ENCODE measurements at places on chromosomes 11 and 22.
A peak's percentile ranks its signal among the peaks of the same experiment; 100 is the strongest.

DNA sequence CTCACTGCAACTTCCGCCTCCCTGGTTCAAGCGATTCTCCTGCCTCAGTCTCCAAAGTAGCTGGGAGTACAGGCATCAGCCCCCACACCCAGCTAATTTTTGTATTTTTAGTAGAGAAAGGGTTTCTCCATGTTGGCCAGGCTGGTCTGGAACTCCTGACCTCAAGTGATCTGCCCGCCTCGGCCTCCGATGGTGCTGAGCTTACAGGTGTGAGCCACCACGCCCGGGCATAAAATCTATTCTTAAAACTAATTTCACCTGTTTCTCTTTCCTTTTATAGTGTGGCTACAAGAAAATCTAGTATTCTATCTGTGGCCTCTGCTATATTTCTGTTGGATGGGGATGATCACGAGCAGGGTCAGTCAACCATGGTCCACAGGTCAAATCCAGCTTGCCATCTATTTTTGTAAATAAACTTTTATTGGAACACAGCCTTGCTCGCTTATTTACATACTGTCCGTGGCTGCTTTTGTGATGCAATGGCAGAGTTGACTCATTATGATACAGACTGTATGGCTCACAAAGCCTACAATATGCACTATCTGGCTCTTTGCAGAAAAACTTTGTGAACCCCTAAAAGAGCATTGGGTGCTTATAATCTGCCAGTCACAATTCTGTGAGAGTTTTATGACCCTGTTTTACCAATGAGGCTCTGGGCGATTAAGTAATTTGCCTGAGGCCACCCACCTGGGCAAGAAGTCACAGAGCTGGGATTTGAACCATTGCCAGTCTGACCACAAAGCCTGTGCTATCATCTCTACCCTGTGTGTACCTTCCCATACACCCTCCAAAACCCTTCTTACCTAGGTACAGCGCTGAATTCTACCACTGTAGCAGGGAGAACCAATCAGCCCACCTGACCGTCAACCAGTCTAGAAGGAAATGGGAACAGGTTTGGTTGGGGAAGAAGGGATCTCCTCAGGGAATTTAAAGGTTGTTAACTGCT is 28.3 kb downstream of the SLC1A2 start:
- no peak for DNase-seq

- DNase-seq, result no peak
Observed at GRCh38 chr11:132075447-132075846, 705.0 kb downstream of the NTM start.

GRCh38 chr11:12187399-12187798 is 77.0 kb downstream of the MICAL2 start:
- DNase-seq, result no peak

DNA sequence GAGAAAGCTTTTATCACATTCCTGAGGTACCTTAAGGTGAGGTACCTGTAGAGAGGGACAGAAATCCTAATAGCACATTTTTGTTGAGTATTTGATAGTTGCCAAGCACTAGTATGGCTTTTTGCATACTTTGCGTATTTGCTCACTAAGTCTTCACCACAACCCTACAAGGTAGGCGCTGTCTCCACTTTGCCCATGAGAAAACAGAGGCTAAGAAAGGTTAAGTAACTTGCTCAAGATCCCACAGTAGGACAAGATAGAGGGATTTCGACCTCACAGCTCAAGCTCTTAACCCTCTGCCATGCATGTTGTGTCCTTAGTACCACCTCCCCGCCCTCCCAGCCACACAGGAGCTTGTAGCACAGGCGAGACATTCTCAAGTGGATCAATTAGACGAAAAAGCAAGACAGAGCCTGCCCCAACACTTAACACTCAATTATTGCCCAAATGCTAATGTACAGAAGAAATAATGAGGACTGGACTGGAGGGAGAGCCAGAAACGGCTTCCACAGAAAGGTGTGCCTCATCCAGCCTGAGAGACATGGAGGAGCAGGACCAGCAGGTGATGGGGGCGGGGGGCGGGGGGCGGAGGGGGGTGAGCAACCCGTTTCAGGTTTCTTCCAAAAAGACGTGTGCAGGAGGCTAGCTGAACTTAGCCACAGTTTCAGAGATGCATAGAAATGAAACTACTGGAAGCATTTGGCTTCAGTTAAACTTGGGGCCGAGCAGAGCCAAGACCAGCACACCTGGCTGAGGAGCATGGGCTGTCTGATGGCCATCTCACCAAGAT is 26.7 kb upstream of the CD44 start:
- DNase-seq, result no peak

DNA sequence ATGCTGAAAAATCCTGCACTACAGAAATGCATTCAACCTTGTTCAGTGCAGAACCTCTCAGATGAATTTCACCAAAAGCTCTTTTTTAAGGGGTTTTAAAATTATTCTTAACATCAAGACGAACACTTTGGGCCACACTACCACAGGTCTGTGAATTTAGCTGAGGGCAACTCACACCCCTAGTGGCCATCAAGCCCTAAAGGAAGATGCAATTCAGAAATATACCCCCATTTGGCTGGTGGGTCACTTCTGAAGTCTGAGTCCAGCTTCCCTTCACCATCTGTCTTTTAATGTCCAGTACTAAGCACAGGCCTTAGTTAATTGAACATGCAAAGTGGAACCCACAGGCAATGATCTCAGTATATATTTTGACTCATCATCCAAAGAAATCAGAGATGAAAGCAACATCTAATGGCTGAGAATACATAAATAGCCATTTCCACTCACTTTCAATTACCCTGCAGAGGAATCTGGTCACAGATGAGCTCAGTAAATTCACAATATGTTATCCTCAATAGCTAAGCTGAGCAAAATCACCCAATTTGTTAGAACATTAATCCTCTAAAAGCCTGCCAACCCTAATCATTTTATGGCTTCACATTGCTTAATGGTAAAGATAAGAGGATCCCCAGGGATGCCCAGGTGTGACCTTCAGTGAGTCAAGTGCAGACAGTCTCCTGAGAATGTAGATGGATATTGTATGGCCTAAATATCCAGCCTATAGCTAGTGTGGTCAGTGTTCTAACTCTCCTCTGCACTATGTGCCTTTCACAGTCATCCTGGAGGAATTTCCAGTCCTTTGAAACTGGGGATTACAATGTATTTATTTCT is 50.3 kb downstream of the FAM76B start:
- DNase-seq, result no peak

DNA sequence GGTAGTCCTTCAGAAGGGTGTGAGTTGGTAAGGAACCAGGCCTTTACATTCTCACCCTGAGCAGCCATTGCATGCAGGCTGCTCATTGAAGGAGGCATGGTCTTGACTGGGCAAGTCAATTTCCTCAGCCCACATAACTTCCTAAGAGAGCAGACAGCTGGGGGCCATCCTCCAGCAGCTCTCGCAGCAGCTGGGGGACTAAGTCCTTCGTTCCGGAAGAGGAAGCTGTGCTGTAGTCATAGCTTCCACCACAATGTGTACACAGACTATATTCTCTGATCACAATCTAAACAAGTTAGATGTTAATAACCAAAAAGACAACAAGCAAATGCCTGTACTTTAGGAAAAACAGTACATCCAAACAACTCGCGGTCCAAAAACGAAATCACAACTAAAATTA is 30.1 kb upstream of the MPPED1 start:
- DNase-seq, result no peak

DNA sequence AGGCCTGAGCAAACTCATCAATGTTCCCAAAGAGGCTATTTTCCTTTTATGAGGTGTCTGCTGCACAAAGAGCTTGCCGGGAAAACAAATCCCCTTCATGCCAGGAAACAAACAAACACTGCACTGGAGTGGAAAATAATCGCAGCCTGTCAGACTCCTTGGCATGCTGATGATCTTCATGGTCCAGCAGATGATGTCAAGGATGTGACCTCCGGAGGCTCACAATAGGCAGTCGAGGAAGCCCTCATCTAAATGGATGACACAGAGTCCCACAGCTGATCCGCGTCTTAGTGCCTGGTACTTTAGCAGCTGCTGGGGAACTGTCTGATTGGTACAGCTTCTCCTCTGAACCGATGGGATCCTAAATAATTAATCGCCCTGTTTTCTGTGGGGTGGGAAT is 187.6 kb downstream of the TENM4 start:
- no peak for DNase-seq

- DNase-seq, result no peak
Observed at GRCh38 chr11:69538854-69539253, 57.4 kb downstream of the LINC01488 start.

- no peak for DNase-seq
Observed at GRCh38 chr11:123474994-123475393, 44.9 kb downstream of the GRAMD1B start.

DNA sequence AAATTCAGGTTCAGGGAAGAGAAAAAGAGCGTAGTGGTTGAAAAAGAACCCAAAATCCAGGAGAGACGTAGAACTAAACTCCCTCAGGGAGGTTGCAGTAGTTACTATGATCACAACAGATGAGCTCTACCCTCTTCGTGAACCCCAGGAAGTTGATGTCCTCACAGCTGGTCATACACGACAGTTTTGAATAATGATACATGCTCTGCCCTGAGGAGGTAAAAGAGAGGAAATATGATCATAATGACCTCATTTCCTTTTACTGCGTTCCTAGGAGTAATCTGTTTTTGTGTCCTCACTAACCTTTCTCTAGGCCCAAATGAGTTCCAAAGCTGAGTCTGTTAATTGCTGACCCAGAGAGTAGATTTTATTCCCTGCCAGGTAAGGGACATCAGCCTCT is 1.3 kb downstream of the PATE2 start:
- peak; percentile 52 for DNase-seq

GRCh38 chr11:13940907-13941256 is 21.6 kb upstream of the SPON1 start:
- DNase-seq, result no peak

DNA sequence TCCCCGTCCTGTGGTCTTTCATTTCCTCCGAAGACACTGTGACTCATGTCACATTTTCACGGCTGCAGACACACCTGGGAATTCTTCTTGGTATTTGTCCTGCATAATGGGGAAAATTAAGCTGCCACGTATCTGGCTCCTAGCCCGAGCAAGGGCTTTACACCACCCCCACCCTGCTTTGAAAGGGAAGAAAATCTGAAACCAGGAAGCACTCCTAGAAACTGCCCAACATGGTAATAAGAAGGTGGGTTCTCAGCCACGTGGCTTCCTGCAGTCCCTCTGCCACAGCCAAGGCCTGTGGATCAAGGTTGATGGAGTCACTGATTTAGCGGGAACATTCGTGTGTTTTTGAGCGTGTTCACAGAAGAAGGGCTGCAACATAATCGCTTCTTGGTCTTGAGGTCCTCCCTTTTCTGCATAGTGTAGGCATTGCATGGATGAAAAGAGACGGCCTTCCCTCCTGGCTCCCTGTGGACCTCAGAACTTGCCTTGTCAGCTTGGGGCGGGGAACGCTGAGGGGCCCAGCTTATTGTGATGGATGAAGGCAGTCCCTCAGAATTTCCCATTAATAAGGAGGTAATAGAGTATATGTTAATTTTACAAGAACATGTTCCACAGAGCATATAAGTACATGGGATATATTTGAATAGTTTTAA is 292.0 kb downstream of the NTM start:
- no peak for DNase-seq

DNA sequence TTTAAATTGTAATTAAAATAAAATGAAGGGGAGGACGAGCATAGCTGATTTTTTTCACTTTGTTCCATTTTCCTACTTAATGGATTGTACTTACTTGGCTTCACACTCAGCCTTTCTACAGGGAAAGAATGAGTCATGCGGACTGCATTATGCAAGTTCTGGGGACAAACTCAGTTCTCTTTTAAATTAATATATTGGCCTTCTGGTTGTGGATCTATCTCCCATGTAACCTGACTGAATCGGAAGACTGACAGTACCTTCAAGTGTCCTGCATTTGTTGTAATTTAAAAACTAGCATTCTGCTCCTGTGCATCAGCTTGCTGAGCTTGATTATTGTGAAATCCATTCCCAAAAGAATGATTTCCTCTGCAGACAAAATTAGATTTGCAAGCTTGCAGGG is 12.2 kb downstream of the OR8D1 start:
- no peak for DNase-seq

DNA sequence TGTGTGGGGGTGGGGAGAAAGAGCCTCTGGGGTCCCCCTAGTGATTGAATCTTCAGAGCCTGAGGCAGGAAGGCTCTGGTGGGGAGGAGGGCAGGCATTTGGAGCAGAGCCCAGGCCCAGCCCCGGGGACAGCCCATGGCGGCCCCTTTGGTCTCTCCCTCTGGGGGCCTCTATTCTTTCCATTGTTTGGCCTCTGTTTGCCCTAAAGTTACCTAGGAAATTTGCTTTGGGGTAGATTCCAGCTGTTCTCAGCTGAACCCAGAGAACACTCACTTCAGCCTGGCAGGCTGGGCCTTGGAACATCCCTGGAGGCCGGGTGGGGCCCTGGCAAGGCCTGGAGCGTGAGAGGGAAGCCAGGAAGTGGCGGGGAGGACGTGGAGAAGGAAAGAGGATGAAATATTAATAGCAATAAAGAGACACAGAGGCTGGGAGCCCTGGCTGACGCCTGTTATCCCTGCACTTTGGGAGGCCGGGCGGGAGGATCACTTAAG is 22.9 kb upstream of the A4GALT start:
- no peak for DNase-seq

DNA sequence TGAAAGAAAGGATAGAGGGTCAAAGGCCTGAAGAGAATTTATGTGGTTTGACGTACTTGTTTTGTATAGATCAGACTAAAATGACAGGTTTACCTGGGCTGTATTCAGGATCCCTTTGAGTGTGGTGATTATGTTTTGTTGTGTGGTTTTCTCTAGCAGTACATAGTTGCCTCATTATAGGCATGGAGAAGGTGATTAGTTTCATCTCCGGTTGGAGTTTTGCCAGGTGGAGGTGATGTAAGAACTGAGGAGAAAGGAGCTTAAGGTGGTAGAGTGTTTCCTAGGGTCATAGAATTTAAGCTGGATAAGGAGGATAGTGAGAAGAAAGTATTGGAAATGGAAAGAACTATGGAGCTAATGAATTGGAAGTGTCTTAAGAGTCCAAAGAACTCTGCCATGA is 229.0 kb downstream of the TMEM135 start:
- no peak for DNase-seq

DNA sequence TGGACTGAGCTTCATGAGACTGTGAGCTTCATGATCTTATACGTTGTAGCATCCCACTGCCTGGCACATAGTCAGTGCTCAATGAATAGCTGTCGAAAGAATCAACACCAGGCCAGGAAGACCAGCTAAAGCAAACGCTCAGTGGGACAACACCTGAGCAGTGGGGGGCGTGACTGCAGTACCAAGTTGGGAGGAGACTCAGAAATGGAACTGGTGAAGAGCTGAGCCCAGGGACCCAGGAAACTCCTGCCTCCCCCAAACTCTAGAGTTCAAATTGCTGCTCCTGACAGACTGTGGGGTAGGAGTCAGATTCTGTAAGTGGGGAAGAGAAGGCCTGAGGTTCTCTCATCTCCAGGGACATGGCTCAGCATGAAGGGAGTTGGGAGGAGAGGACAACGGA is 59.3 kb downstream of the MORC2 start:
- no peak for DNase-seq

DNA sequence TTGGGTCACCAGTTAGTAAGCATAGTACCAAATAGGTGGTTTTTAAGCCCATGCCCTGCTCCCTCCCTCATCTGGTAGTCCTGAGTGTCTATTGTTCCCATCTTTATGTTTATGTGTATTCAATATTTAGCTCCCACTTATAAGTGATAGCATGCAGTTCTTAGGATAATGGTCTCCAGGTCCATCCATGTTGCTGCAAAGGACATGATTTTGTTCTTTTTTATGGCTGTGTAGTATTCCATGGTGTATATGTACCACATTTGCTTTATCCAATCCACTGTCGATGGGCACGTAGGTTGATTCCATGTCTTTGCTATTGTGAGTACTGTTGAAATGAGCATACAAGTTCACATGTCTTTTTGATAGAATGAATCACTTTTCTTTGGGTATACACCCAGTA is 18.2 kb upstream of the SYTL2 start:
- DNase-seq, result no peak

- DNase-seq, result no peak
Observed at GRCh38 chr11:21865541-21865940, 327.3 kb upstream of the ANO5 start.
